ENCODE measurements at places on chromosomes 12 and 14.

DNA sequence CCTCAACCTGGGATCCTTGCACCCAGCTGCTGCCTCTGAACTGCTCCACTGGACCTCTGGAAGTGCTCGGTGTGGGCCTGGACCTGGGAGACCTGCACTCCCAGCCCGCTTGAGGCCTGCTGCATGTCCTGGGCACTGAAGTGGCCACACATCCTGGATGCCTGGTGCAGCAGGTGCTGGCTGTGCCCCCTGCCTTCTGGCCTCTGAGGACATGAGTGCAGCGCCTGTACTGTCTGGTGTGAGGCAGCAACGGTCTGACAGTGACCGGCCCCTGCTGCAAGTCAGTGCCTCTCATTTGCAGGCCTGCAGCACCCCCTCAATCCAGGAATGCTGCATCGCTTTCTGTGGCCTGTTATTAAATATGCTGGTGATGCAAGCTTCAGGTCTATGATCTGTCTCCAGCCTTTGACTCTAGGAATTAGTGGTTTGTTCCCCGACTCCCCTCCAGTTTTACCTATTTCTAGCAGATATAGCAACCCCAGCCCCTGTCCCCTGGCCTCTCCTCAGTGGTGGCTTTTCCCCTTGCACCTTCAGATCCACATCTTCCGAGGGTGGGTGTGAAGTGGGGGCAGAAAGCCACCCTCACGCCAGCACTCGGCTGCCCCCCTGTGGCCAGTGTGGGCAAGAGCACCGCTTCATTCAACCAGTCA, 3.6 kb downstream of the SMIM41 start:
- peak; percentile 15 for DNase-seq

DNA sequence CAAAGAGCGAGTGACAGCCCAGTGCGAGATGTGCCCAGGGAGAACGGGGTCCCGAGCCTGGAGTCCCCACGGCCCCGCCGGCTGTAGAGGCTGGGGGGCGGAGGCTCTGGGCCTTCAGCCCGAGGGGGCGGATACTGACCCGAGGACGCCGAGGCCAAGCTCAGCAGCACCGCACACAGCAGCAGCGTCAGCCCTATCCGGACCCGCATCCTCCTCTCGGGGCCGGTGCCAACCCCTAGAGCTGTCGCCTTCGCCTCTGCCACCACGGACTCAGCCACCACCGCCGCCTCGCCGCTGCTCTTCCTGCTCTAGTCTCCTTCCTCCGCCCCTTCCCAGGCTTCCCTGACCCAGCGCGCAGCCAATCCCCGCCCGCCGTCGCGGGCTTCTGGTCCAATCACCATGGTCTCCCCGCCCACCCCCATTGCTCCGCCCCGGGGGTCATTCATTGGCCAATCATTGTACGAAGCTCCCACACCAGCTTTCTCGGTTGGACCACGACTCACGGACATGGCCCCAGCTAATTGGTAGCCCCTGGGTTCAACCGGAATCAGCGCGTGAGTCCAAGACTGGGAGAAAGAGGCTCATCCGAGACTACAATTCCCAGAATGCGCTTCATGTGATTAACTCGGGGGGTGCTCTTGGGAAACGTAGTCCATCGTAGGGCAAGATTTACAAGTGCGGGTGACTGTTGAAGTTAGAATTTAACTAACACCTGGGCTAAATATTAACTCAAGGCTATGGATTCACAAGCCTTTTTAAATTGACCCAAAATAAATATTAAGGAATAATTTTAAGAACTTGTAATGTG, at the start of gene SEL1L:
TSS of gene SEL1L (minus strand) at position 318 of the 808 bp plus-strand sequence. CDS start at position 209, 109 bp downstream.
- DNase-seq: peak; percentile 100

DNA sequence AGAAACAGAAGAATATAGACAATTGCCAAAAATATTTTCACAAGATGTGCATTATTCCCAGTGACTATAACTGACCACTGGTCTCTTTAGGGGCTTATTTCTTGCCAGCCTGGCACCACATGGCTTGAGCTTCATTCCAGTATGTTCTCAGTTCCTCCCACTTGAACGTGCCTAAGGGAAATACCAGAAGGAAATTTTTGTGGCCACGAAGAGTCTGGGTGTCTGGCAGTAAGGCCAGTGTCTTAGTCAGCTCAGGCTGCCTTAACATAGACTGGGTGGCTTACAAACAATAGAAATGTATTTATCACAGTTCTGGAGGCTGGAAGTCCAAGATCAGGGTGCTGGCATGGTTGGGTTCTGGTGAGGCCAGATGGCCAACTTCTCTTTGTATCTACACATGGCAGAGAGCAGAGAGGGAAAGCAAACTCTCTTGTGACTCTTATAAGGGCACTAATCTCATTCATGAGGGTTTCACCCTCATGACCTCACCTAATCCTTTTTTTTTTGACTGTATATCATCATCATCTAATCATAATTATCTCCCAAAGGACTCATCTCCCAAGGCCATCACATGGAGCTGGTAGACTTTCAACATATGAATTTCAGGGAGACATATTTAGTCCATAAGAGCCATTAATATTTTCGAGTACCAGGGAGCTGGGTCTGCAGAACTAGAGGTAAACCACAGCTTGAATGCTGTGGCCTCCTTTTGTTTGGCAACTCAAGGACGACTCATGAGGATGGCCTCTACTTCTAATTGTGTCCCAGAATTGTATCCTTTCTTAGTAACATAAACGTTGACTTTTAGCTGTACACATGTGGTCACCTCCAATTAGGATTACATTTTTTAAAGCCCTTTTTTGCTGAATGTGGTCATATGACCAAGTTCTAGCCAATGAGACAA, 5.1 kb upstream of the SMOC1 start:
- DNase-seq: no peak

- no peak for DNase-seq
Measured at GRCh38 chr12:120225852-120226640, 25.1 kb upstream of the RPLP0 start.

DNA sequence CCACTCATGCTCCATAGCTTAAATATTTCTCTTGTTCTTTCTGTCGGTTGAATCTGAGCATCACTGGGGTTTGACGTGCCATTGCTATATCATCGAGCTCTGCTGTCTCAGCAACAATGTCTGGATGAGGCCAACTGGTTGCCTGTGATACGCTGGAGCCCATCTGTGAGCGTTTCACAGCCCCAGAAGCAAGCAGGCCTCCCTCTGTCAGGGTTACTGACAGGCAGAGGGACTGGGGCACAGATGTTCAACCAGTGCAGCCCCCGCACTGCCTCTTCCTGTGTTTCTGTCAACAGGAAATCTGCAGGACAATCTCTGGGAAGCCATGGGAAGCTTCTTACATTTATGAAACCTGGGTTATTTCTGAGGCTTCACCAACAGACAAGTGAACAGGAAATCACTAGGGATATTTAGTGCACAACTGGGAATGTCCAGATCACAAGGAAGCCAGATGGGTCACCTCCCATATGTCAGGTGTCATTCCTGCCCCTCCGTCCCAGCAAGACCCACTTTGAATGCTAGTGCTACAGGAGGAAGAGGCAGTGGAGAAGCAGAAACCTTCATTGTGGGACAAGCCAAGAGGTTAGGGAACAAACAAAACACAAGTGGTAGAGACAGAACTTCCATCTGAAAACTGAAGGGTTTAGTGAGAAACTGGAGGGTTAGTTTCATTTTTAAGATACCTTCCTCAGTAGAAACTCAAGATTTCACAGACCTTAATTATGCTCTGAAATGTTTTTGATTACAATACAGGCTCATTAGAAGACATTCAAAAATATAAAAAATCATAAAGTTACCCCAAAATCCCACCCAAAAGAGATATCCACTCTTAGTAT, 24.1 kb downstream of the DMAC2L start:
- DNase-seq: no peak

- DNase-seq: no peak
Measured at GRCh38 chr12:15700595-15700994, 88.6 kb downstream of the EPS8 start.

- no peak for DNase-seq
Measured at GRCh38 chr14:101360054-101360911, 201.0 kb upstream of the DIO3 start.

DNA sequence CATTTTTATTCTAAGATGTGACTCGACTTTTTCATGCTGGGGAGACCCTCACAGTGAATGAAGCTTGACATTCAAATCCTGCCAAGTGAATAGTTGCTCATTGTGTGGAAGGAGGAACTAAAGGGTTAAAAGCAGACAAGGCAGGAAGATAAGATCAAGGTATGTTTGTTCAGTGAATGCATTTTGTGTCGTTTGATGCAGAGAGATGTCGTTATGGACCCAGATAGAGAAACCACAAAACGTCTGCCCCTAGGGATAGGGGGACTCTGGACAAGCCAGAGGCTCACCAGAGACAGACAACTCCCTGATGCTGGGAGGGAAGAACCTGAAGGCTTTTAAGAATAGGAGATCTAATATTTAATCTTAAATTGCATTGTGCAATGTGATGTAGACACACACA, 72.5 kb upstream of the MYL2 start:
- DNase-seq: no peak
